Left lung (tissue), 14 donors: ENCODE measurements at places on chromosomes 4 and X. TPM values are rescaled to one million over a fixed set of nuclear protein-coding genes. Genes with fewer than 3 reads are reported as not detected.

The PSAPL1 gene
- 0.10 TPM for polyA plus RNA-seq

The GABRE gene
- polyA plus RNA-seq, result 21.4 TPM

DNA sequence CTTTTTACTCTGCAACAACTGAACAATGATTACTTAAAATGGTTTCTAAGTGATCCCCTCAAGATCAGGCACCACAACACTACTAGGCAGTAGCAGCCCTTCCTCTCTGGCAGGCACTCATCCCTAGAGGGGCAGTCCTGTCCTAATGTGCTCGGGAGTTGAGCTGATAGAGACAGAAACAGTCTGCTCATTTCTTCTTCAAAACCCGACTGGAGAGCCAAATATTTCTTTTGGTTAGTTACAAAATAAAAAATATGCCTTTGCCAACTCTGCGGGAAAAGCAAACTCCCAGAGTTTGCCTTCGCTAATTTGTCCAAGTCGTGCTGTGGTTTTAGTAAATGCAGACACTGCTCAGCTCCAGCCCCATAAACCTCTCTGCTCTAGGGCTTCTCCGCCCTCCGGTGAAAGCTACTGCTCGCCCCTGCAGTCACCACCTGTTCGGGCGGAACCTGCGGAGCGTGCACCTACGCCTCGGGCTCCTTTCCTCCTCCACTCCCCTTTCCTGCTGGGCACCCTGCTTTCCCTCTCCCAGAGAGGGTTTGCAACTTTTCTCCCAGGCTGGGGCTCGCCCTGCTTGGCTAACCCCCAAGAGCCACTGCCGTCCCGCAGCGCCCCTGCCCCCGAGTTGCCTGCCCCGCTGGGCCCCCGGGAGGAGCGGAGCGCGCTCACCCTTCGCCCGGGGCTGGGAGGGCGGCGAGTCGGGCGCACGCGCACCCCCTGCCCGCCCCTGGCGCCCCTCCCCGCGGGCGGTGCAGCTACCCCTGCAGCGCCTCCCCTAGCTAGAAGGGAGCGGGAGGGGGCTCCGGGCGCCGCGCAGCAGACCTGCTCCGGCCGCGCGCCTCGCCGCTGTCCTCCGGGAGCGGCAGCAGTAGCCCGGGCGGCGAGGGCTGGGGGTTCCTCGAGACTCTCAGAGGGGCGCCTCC lies at the start of gene NPNT:
Gene NPNT, plus strand, starts transcription at position 812 of the 923 bp plus-strand sequence. CDS start 182 bp downstream, outside the sequence.
- H3K27ac ChIP-seq, result peak within 1 kb of the TSS; percentile 80
- peak within 1 kb of the TSS; percentile 50 for H3K4me3 ChIP-seq
- peak; percentile 86 for DNase-seq
- H3K4me1 ChIP-seq, result no peaks in the 10 kb centered on the region

DNA sequence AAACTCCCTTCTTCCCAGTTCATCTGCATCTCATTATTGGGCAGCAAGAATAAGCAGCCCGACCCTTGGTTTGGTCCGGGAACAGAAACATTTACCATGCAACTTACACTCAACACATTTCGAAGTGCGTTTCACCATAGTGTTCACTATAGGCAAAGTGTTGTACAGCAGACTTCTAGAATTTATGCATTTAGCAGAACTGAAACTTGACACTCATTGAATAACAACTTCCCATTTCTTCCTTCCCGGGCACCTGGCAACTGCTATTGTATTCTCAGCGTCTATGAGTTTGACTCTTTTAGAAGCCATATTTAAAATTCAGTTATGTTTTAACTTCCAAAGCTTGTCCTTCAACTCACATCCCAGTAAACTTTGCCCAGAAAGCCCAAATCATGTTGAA lies 840.6 kb downstream of the NLGN4X start:
- DNase-seq, result no peak
- H3K36me3 ChIP-seq, result no peaks in the 10 kb centered on the region
- H3K4me1 ChIP-seq, result no peaks in the 10 kb centered on the region
- no peak overlapping the region for H3K4me3 ChIP-seq
- no peak overlapping the region for H3K27ac ChIP-seq

DNA sequence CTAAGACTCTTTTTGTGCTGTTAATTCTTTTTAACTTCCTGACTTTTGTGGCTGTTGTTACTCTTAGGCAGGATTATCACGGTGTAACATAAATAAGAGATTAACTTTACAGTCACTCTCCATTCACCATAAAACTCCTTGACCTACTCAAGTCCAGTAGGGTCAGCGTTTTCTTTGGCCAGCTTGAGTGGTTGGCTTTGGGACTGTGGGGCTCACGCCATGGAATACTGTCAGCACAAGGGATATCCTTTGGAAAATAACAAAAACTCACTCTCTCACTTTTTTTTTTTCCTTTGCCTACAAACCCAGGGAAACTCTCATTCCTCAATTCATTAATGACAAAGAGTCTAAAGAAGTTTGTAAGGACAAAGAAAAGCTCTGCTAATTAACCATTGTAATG lies 89.4 kb upstream of the TLL1 start:
- no peaks in the 10 kb centered on the region for H3K36me3 ChIP-seq
- DNase-seq, result no peak
- H3K4me1 ChIP-seq, result no peaks in the 10 kb centered on the region

- peaks cover 3% of the 10 kb centered on the region for H3K4me1 ChIP-seq
- no peak overlapping the region for H3K27ac ChIP-seq
- no peak overlapping the region for H3K4me3 ChIP-seq
- peaks cover 68% of the 10 kb centered on the region for H3K36me3 ChIP-seq
- DNase-seq, result no peak
Observed at GRCh38 chr4:2879026-2879425, 35.4 kb downstream of the ADD1 start.

- no peaks in the 10 kb centered on the region for H3K36me3 ChIP-seq
- peak; percentile 45 for DNase-seq
- H3K27me3 ChIP-seq, result no peaks in the 10 kb centered on the region
- H3K27ac ChIP-seq, result peak overlapping the region; percentile 45
- H3K4me3 ChIP-seq, result no peak overlapping the region
Observed at GRCh38 chr4:184534511-184535391, 60.4 kb upstream of the IRF2 start.

DNA sequence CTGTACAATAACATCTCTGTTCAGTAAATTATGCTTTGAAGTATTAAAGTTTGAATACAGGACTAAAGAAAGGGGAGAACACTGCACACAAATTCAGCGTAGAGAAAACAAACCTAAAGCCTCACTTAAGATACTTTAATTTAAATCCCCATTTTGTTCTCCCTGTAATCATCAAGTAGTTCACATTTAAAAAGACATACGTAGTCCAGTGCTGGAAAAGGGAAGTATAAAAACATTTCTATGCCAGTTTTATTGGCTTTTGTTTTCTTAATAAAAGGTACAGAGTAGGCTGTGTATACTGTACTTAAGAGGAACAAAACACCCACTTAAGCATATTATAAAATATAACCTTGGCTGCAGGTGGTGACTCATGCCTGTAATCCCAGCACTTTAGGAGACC lies 101.6 kb downstream of the FGF16 start:
- H3K36me3 ChIP-seq, result no peaks in the 10 kb centered on the region
- H3K27me3 ChIP-seq, result no peaks in the 10 kb centered on the region
- H3K4me1 ChIP-seq, result no peaks in the 10 kb centered on the region
- DNase-seq, result no peak
- H3K4me3 ChIP-seq, result no peak overlapping the region

GRCh38 chrX:7133050-7133440 lies 14.5 kb upstream of the STS start:
- no peaks in the 10 kb centered on the region for H3K36me3 ChIP-seq
- peak overlapping the region; percentile 67 for H3K27ac ChIP-seq
- H3K4me1 ChIP-seq, result peaks cover 10% of the 10 kb centered on the region
- no peak overlapping the region for H3K4me3 ChIP-seq

DNA sequence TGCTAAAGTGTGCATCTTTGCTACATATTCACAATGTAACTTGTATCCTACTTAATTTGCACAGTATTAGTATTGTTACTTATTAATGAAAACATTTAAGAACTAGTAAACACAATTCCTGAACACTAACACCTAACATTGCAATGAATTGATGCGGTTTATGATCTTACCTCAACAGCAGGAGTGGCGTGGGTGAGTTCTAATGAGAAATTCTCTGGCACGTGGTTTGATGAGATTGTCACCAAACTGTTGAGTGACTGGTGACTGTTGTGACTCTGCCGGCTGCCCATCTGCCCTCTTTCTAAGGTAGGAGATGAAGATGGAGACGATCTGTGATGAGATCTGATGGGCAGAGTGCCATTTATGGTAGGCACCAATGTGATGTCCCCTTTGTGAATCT lies 2.9 kb downstream of the PCDH18 start:
- no peak overlapping the region for H3K27ac ChIP-seq
- H3K4me3 ChIP-seq, result peak overlapping the region; percentile 42
- no peaks in the 10 kb centered on the region for H3K4me1 ChIP-seq
- H3K27me3 ChIP-seq, result no peaks in the 10 kb centered on the region
- DNase-seq, result no peak

DNA sequence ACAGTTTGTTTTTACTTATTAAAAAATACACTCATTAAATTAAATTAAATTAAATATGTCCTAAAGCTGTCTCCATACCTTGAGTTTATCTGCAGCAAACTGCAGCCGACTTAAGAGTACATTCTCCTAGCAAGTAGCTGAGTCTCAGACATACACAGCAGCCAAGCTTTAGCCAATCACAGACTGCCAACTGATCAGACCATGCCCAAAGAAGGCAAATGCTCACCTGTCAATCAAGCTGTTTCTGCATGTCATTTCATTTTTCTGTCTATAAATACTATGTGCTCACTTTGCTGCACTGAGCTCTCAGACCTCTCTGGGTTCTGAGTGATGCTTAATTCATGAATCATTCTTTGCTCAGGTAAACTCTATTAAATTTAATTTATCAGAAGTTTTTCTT lies 280.9 kb upstream of the EPHA5 start:
- no peaks in the 10 kb centered on the region for H3K27me3 ChIP-seq
- H3K27ac ChIP-seq, result no peak overlapping the region
- DNase-seq, result no peak
- no peaks in the 10 kb centered on the region for H3K4me1 ChIP-seq
- no peak overlapping the region for H3K4me3 ChIP-seq
- H3K36me3 ChIP-seq, result no peaks in the 10 kb centered on the region

GRCh38 chr4:20181926-20182325 lies 69.8 kb upstream of the SLIT2 start:
- H3K27ac ChIP-seq, result no peak overlapping the region
- H3K4me1 ChIP-seq, result no peaks in the 10 kb centered on the region
